ENCODE measurements at places on chromosomes 3 and 15. TPM values are rescaled to one million over a fixed set of nuclear protein-coding genes. Genes with fewer than 3 reads are reported as not detected.

CISH gene
- 0.11 TPM for total RNA-seq

BFSP2 gene
- total RNA-seq = not detected

ZNF609 gene
- 15.3 TPM for total RNA-seq

RLBP1 gene
- not detected for total RNA-seq

MCCC1 gene
- total RNA-seq = 20.2 TPM

PP2D1 gene
- total RNA-seq = not detected

LSAMP gene
- total RNA-seq = not detected

PSTPIP1 gene
- not detected for total RNA-seq

ECE2 gene
- not detected for total RNA-seq

IMPG2 gene
- 0.69 TPM for total RNA-seq

CD86 gene
- total RNA-seq = not detected

STXBP5L gene
- total RNA-seq = not detected

Data from dermis lymphatic vessel endothelial cell (primary cell).